ENCODE measurements at places on chromosomes 2 and 18. TPM values are rescaled to one million over a fixed set of nuclear protein-coding genes. Genes with fewer than 3 reads are reported as not detected.

The IL1R2 gene
- total RNA-seq = not detected

The STON1 gene
- total RNA-seq = 1.9 TPM

The C2orf81 gene
- 1.5 TPM for total RNA-seq

The UGT1A4 gene
- not detected for total RNA-seq

DNA sequence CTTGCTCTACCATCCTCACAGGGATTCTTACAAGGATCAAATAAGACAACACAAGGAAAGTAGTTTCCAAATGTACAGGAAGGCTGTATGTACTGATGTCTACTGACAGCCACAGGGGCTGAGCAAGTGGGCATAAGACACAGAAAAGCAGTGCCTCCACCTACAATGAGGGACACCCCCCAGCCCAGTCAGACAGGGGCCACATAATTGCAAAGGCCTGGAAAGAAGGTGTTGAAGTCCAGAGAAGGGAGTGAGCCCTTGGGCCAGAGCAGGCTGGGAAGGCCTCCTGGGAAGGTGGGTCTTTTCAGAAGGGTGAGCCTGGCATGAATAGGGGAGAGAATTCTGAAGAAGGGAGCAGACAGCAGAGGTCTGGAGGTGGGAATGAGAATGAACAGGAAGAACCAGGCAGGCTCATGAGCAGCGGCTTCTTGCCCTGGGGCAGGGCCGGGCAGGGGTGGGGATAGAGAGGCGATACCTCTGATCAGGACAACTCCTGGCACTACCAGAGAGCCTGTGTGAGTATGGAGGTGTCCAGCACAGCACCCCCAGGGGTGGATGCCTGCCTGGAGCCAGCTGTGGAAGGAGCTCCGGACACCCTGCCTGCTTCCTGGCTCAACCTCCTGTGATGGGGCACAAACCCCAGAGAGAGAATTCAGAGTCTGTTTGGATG lies 30.1 kb downstream of the HS1BP3 start:
- DNase-seq = no peak

DNA sequence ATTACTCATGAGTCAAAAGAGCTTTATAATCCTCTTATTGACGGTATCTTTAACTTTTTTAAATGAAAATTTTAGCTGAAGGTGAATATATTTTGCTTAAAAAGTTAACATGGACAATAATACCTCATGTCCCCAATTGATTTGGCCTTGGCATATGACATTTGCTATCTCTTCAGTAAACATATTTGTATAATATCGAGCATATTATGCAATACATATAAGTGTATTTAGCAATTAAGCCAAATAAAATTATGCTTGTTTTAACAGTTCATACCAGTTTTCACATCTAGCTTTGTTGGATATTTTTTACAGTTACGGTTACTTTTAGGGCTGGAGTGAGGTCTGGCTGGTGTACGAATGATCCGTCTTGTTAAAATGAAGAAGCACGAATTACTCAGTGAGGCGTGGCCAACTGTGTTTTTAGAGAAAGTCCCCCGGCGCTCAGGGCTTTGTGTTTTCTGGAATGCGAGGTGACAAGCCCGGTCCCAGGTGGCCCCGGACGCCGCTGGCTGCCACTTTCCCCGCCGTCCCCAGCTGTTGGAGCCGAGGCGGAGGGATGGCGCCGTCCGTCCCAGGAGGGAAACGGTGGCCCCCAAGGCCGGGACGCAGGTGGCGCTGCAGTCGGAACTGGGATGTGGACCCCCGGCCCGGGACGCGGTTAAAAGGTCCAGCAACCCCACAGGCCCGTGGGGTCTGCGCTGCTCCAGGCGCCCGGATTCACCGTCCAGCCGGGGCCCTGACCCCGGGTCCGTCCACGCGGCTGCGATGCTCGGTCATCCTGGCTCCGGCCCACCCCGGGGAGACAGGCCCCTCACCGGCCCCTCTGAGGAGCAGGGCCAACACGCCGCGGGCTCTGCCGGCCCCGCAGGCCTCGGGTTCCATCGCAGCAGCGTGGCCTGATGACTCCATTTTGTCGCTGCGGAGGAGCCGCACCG lies 41.3 kb downstream of the TMEM18 start:
- DNase-seq = peak; percentile 4

DNA sequence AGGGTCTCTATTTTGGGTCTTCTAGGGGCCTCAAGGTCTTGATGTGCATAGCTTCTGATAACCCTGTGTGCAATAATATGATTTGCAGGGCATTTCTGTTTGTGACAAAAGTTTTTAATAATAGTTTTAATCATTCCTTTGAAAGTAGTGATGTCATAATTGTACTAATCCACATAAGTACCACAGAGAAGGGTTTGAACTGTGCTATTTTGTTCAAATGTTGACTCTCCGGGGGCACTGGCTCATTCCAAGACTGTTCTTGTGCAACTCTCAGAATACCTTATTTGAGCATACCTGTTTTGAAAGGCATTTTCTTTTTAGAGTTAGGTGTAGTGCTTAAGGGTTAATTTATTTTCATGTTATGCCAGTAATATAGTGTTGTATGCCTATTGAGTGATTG lies 41.6 kb downstream of the PLEKHB2 start:
- DNase-seq = no peak

- no peak for DNase-seq
Observed at GRCh38 chr2:65605058-65605742, 172.8 kb upstream of the SPRED2 start.

GRCh38 chr2:8312861-8313830 lies 368.7 kb upstream of the ID2 start:
- peak; percentile 23 for DNase-seq

- no peak for DNase-seq
Observed at GRCh38 chr2:97788986-97789644, 75.7 kb downstream of the ZAP70 start.

GRCh38 chr2:152920846-152921245 lies 202.4 kb downstream of the ARL6IP6 start:
- no peak for DNase-seq

DNA sequence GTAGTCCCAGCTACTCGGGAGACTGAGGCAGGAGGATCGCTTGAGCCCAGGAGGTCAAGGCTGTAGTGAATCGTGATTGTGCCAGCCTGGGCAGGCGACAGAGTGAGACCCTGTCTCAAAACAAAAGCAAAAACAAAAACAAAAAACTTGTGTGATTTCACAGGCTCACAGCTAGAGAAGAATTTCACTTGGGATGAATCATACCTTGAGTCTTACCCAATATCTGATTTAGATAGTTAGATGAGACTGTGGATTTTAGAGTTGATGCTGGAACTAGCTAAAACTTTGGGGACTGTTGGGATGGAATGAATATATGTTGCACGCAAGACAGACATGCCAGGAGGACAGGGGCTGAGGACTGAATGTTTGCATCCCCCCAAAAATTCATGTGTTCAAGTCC lies 4.4 kb downstream of the ANKRD29 start:
- no peak for DNase-seq

DNA sequence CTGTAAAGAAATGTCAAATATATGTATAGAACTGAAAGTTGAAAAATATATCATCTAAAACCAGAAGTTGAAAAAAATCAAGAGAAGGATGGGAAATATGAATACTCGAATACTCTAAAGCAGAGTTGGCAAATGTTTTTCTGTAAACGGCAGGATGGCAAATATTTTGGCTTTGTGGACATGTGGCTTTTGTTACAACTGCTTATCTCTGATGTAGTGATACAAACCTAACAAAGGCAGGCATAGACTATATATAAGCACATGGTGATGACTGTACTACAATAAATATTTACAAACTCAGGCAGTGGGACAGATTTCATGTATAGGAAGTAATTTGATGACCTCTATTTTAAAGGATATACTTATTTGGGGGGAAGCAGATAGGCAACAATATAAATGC lies 224.6 kb upstream of the LRRTM4 start:
- no peak for DNase-seq

DNA sequence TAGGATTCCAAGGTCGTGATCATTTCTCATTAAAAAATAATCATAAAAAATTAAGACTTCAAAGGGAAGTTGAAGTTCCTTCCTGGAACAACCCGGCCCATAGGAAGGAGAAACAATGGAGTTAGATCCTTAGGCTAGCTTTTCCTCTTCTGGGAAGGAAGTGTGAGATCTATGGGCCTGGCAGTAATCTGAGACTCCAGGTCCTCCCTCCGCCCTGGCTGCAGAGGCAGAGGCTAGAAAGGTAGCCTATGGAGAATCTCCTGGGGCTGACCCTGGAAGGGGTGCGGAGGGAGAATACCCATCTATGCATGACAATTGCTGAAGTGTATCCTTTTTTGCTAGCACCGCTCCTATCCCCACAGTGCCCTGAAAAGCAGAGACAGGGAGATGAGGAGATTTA lies 37.9 kb downstream of the TRIB2 start:
- DNase-seq = no peak

- no peak for DNase-seq
Observed at GRCh38 chr2:39902103-39902502, 123.0 kb upstream of the THUMPD2 start.

GRCh38 chr2:44560352-44560751 lies 198.6 kb downstream of the CAMKMT start:
- DNase-seq = no peak
